Stimulated activated CD8-positive, alpha-beta memory T cell treated with anti-CD3 and anti-CD28 coated beads, Interleukin-4, amount 100 ng/mL, for 4 hours (primary cell): ENCODE measurements at places on chromosomes 4 and X.

DNA sequence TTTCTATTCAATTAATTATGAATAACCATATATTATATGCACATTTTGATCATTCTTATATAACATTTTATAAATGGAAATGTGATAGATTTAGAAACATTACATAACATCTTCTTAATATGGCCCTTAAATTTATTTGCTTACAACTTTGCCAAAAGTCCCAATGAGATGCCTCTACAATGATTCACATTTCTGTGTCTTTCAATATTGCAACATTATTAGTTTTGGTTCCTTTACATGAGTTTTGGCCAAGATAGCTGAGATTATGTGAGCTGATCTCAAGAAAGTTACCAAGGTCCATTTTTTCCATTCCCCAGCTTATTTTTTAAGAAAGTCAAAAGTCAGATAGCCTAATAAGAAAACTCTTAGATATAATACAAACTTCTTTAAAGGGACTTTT is 361.2 kb downstream of the PCDH7 start:
- no peak for DNase-seq

GRCh38 chr4:45102716-45103115 is 376.4 kb upstream of the GNPDA2 start:
- DNase-seq: no peak

GRCh38 chr4:40489961-40490360 is 139.7 kb downstream of the RBM47 start:
- DNase-seq: no peak

GRCh38 chr4:120685756-120686278 is 236.7 kb downstream of the PRDM5 start:
- no peak for DNase-seq

DNA sequence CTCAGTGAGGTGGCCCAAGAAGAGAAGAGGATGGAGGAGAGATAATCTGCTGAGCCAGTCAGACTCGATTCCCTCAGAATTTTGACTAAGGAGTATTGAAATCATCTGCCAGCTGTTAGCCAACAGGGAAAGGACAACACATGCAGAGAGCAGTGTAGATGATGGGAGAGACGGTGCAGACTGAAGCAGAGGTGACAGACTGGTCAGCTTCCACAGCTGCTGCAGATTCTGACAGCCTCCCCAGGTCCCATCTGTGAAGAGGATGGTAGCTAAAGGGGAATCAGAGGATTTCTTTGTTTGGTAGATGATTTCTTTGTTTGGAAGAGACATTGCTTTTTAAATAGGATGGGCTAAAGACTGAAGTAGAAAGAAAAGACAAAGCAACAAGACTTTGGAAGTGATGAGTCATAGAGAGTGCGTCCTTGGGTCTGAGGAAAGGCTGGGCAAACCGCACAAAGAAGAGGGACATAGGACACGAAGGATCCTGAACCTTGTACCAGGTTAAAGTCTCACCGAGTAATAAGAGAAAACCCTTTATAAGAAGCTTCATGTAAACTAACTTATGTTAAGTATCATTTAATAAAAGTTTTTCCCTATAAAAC is 27.6 kb downstream of the INTU start:
- DNase-seq: no peak

- no peak for DNase-seq
Observed at GRCh38 chr4:1464581-1465171, 58.4 kb upstream of the NKX1-1 start.

GRCh38 chr4:61648264-61648663 is 448.1 kb downstream of the ADGRL3 start:
- DNase-seq: no peak

DNA sequence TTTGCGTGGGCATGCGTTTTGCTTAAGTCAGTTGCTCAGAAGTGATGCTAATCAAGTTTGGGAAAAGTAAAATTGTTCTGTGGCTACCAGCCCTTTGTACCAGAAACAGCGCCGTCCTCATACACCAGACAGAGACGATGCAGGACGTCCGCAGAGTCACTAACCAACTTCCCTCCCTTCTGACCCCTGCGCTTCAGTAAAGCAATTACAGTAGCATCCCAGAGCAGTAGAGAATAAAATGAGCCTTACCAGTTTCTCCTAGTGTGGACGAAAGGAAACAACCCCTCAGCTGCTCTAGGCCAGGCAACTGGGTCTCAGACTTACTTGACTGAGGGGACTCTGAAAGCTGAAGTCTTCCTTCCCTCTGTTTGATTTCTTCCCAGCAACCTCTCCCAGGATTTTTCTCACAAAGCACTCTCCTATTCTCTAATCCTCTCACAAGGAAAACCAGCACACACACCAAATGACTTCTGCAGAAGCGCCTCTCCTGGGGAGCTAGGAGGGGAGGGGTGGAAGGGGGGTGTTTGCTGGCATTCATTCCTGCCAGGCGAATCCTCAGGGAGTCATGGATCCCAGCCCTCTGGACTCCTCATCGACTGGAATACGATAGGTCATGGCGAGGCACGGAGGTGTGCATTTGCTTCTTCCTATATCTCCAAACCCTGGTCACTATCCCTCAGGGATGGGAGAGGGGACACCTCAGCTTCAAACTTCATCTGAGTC is 56.0 kb upstream of the MID1 start:
- DNase-seq: no peak

- DNase-seq: no peak
Observed at GRCh38 chr4:7402526-7402925, 32.2 kb downstream of the PSAPL1 start.

GRCh38 chrX:6885396-6885795 is 262.1 kb upstream of the STS start:
- DNase-seq: no peak

- DNase-seq: no peak
Observed at GRCh38 chr4:154014407-154015321, 225.8 kb upstream of the SFRP2 start.

GRCh38 chr4:43882470-43882869 is 566.1 kb downstream of the KCTD8 start:
- DNase-seq: no peak

- DNase-seq: no peak
Observed at GRCh38 chr4:107643021-107643420, 77.0 kb downstream of the PAPSS1 start.
